ENCODE measurements at places on chromosomes 16 and 17. TPM values are rescaled to one million over a fixed set of nuclear protein-coding genes. Genes with fewer than 3 reads are reported as not detected.

- DNase-seq: no peak
Measured at GRCh38 chr16:72542102-72542501, 370.1 kb upstream of the PMFBP1 start.

DNA sequence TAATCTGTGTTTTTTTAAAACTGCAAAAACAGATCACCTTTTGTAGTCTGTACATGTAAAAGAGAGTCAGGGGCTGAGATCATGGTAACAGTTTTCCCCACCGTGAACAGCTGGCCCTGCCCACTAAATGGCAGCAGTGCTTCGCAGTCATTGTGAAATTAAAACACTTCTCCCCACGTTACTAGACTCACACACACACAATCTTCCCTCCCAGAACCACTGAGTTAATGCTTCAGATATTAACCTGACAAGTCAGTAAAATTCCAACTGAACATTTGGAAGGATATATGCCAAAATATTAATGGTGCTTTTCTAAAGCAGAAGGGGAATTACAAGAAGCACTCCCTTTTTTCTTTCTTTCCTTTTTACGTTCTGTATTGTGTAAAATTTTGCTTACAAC, 1.2 kb upstream of the CD300LG start:
- no peak for DNase-seq

DNA sequence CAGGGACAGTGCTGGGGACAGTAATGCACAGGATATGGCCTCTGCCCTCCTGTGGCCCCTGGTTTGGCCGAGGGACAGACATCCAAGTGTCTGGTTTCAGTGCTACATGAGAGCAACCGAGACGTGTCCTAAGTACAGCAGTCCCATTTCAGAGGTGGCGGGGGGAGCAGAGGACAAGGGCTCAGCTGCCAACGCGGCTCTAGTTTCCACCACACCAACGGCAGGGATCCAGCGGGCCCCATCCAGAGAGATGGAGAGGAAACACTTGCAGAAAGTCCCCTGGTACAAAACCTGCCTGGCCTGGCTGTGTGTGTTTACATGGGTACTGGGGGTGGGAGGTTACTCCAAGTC, 125.8 kb upstream of the SMURF2 start:
- DNase-seq: no peak

DNA sequence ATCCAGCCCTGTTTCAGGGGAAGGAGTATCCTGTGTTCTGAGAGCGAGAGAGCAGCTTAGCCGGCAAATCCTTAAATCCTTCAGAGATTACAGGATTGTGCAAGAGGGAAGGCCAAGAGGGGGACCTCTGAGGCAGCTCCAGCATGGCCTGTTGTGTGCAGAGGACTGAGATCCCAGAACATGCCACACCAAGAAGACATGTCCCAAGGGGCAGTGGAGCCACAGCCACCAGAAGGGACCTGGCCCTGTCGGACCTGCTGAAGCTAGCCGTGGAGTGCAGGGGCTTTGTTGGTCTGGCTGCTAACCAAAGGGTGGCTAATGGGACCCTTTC, 1.6 kb upstream of the MRC2 start:
- DNase-seq: no peak

DNA sequence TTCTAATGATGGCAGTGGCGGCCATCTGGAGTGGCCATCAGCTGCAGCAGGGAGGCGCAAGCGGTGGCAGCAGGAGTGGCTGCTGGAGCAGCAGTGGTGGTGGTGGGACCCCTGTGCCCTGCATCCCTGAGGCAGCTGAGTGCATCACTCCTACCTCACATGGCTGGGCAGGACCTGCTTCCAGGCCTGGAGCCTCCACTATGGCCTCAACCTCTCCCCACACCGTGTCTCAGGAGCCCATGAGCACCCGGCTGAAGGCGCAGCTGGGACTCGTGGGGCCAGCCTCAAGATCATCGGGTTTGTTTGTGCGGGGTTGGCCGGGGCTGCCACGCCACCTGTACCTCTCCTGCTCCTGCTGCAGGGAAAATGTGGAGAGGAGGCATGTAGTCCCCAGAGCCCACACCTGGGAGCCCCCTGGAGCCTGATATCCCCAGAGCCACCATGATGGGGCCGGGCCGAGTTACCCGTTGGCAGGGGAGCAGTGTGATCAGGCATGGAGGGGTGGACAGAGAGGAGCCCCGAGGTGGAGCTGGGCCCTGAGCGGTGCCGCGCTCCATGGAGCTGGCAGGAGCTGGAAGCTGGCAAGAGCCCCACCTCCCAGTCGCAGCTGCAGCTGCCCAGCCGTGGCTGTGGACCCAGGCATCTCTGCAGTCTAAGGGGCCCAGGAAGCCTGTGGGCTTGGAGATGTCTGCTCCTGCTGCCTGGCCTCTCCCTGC, 16.7 kb downstream of the RHOT1 start:
- no peak for DNase-seq

DNA sequence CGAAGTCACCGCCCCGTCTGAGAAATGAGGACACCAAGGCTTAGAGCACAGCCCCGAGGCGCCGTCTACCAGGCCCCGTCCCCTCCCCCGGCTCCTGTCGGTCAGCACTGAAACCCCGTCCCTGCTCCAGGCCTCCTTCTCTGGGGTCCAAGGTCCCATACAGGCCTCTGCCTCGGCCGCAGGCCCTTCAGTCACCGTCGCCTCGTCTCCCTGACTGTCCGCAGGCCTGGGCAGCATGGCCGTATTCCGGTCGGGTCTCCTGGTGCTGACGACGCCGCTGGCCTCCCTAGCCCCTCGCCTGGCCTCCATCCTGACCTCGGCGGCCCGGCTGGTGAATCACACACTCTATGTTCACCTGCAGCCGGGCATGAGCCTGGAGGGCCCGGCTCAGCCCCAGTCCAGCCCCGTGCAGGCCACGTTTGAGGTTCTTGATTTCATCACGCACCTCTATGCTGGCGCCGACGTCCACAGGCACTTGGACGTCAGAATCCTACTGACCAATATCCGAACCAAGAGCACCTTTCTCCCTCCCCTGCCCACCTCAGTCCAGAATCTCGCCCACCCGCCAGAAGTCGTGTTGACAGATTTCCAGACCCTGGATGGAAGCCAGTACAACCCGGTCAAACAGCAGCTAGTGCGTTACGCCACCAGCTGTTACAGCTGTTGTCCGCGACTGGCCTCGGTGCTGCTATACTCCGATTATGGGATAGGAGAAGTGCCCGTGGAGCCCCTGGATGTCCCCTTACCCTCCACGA, 617 bp downstream of the COASY start:
- DNase-seq: peak; percentile 28

DNA sequence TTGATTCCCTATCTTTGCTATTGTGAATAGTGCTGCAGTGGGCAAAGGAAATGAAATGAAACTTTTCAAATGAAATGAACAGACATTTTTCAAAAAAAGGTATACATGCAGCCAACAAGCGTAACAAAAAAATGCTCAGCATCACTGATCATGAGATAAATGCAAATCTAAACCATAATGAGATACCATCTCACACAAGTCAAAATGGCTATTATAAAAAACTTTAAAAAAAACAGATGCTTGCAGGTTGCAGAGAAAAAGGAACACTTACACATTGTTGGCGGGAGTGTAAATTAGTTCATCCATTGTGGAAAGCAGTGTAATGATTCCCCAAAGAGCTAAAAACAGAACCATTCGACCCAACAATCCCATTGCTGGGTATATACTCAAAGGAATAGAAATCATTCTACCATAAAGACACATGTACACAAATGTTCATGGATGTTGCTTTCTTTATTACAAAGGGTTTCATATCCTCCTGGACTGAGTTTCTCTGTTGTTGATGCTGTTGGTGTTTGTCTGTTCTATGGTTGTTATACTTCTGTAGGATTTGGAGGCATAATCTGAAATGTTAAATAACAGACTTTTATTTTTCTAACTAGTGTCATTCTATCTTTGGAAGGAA, 99.3 kb upstream of the SOX9 start:
- DNase-seq: no peak

GRCh38 chr16:78195797-78196196, 96.3 kb downstream of the WWOX start:
- DNase-seq: no peak

The ZNF747 gene
- 1.9 TPM for total RNA-seq

The KLHL11 gene
- 43.6 TPM for total RNA-seq

The GOSR1 gene
- 64.7 TPM for total RNA-seq

The ZNRF1 gene
- 9.7 TPM for total RNA-seq

The CCL13 gene
- not detected for total RNA-seq

- no peak for DNase-seq
Measured at GRCh38 chr16:13999895-14000425, 71.2 kb upstream of the MRTFB start.

DNA sequence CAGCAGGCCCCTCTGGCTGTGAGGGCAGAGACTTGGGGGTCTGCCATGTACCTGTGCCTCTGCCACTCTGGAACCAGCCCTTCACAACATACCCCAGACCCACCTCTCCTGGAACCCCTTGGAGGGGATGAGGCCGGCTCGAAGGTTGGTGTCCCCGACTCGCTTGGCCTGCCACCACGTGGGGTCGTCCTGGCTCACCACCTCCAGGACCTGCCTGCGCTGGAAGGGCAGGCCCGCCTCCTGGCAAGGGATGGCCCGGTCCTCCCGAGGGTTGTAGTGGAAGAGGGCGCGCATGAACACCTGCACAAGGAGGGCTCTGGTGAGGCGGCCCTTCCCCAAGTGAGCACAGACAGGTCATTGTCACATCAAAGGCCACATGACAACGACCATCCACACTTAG, 12.2 kb downstream of the MPP3 start:
- no peak for DNase-seq

The HOXB6 gene
- 11.1 TPM for total RNA-seq

DNA sequence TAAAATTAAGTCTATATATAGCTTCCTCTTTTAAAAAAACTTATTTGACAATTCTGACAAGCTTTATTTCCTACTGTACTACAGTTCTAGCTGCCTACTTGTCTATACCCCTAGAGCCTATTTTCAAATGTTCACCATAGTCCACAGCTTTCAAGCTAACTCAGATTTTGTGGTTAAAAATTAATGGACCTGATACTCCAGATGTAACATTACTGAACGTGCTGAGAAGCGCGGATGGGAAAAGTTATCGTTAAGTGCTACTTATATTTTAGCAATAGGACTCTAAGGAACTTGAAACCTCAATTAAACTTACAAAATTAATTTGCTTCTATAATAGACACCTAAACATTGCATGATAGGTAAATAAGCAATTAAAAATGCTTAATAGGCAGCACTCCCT, 31.2 kb downstream of the GNA13 start:
- no peak for DNase-seq

DNA sequence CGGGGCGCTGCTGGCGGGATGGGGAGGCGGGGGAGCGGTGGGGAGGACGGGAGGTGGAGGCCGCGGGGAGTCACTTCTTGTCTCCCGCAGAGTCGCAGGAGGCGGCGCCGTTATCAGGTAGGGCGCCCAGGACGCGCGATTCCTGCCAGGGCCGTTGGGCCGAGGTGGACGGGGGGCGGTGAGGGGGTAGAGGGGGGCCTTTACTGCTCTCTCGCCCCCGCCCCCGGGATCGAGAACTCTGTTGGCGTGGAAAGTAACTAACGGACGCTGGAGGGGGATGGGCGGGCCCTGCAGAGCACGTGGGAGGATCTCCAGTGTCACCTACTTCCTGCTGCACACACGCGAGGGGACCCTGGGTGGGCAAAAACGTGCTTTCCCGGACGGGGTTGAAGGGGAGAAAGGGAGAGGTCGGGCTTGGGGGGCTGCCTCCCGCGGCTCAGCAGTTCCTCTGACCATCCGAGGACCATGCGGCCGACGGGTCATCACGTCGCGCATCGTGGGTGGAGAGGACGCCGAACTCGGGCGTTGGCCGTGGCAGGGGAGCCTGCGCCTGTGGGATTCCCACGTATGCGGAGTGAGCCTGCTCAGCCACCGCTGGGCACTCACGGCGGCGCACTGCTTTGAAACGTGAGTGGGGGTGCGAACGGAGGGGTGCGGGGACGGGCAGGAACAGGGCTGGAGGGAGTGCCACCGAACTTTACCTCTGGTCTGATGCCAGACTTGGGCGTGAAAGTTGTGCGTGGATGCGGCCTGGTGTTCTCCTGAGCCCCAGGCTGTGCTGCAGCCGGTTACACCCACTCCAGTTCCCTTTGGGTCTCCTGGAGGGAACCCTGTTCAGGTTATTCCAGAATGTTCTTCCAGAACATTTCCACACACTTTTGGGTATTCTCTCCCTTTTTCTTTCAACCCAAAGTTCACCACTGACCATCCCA, 569 bp downstream of the PRSS21 start:
- DNase-seq: no peak

- DNase-seq: no peak
Measured at GRCh38 chr16:68351991-68352431, 41.2 kb downstream of the PRMT7 start.

DNA sequence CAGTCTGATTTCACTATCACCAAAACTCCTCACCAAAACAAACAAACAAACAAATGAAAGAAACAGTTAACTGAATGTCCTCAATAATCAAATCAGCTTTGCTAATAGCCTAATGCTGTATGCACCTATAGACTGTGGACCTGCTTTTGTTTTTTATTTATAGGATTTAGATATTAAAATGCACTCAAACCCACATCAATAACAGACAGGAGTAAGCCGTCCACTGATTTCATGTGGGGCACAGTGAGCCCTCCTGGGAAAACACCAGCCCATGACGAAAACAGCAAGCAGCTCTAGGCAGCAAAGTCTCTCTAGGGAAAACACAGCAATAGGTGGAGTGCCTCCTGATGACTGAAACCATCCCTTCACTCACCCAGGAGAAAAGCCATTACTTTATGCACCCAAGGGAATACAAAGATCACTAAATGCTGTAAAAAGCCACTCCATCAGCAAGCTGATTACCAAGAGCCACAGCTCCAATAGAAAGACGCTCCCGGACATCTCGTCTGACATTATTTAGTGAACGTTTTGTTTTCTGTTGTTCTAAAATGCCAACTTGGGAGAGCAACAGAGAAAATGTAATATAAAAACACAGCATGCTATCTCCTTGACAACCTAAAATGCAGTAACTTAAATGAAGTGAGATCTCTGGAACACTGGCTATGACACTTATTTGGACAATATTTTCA, 47.8 kb downstream of the ANKFY1 start:
- no peak for DNase-seq

DNA sequence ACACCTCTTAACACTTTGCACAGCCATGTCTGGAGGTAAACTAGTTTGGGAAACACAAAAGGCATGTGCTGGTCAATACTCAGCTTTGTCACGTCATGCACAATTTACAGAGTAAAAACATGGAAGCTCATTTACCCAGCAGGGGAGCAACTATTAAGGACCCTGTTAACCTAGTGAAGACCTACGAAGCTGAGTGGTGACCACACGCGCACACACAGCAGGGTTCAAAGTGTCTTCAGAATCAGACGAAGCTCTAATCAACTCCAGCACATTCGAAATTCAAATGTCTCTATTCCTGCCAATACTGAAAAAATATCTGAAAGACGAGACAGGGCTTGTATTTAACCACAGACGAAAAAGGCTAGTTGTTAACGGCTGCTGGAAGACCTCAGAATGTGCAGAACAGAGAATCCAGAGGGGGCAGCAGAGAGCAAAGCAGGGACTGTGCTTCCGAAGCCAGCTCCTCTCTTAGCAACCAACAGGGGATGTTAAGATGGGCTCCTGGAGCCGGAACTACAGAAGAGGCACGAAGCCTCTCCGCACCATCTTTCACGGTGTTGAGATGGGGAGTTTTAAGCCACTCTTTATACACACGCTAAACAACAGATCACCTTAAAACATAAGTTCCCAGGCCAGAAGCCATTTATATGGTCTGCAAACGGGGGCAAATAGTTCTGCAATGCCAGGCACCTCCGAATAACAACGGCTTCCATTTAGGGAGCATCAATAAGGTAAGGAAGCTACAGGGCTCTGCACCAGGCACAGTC, 45.7 kb downstream of the CMTM4 start:
- DNase-seq: peak; percentile 80

- DNase-seq: no peak
Measured at GRCh38 chr17:70483624-70484023, 314.3 kb downstream of the KCNJ2 start.

The TMEM204 gene
- 7.0 TPM for total RNA-seq
